Right atrium auricular region (tissue), 2 donors: ENCODE measurements at places on chromosomes 12 and 14. TPM values are rescaled to one million over a fixed set of nuclear protein-coding genes. Genes with fewer than 3 reads are reported as not detected.

GRCh38 chr12:113918306-113918705, 47.8 kb downstream of the RBM19 start:
- DNase-seq = no peak

PLEKHD1 gene
- not detected for total RNA-seq

DNA sequence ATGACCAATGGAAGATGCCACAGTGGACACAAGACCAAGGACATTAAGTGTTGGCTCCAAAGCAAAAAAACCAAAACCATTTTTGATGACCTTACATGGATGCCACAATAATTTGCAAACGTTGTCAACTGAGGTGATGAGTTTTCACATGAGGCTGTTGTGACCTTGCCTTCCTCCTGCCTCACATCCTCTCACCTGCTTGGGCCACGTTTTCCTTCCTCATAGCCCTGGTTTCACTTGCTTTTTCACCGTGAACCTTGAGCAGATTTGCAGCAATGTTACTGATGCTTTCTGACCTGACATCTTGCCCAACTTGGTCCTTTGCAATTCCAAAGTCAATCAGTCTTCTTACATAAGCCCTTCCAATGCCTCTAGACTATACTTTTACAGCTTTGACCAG, 3.7 kb downstream of the KRT6B start:
- DNase-seq = no peak

- no peak for DNase-seq
Measured at GRCh38 chr12:19544353-19544752, 105.1 kb downstream of the AEBP2 start.

GRCh38 chr14:71475916-71476315, 456.3 kb upstream of the RGS6 start:
- no peak for DNase-seq

CCDC88C gene
- total RNA-seq = 4.0 TPM

- no peak for DNase-seq
Measured at GRCh38 chr12:96371790-96372699, 28.2 kb downstream of the CDK17 start.

DNA sequence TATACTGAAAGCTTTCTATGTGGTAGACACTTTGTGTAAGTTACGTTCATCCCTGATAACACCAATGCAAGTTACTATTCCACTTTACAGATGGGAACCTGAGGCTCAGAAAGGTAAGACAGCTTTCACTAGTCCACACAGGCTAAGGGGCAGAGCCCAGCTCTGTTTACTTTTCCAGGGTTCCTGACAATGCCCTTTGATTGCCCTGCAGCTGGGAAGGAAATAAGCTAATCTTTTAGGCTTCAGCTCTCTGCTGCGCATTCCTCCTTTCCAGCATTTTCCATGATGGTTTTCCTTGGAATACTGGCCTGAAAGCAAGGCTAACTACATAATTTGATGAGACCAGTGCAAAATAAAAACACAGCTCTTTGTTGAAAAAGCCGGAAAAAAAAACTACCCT, 185.7 kb upstream of the BTG1 start:
- DNase-seq = no peak

DNA sequence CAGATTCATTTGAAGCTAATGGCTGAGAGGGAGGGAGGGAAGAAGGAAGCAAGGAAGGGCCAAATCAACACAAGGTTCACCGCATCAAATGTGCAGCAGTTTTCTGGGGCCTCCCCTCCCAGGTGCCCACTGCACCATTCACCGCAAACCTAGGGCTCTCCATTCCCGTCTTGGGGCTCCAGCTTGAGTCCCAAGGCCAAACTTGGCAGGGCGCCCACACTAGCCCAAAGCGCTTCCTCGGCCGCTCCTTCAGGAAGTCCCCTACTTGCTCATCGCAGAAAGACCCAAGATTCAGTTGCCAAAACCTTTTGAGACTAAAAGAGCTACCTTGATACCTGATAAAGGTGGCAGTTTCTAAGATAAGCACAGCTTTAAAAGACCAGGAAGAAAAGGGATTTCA, 140.5 kb upstream of the FKBP4 start:
- no peak for DNase-seq

DNA sequence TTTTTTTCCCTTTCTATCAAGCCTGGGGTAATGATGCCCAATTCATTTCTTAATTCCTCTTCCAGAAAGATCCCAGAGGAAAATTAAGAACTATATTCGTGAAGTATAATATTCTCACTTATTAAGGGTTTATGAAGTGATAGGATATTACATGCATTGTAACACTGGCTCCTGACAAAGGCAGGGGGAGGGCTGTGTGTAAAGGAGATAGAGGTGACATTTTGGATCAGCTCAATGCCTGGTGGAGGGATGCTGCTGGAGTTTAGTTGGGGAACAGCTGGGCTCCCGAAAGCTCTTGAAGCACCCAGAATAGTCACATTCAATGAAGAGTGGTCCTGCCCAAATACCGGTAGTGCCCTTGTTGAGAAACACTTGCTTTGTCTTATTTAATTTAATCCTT, 774 bp downstream of the SERPINA11 start:
- DNase-seq = no peak

- no peak for DNase-seq
Measured at GRCh38 chr14:34620115-34620514, 9.8 kb downstream of the SNX6 start.

EPYC gene
- total RNA-seq = not detected

- no peak for DNase-seq
Measured at GRCh38 chr12:98416845-98417244, 98.5 kb upstream of the TMPO start.

KRT74 gene
- total RNA-seq = 2.9 TPM

GRCh38 chr14:38079886-38080285, 127.8 kb upstream of the SSTR1 start:
- no peak for DNase-seq

ERC1 gene
- total RNA-seq = 43.0 TPM

DNA sequence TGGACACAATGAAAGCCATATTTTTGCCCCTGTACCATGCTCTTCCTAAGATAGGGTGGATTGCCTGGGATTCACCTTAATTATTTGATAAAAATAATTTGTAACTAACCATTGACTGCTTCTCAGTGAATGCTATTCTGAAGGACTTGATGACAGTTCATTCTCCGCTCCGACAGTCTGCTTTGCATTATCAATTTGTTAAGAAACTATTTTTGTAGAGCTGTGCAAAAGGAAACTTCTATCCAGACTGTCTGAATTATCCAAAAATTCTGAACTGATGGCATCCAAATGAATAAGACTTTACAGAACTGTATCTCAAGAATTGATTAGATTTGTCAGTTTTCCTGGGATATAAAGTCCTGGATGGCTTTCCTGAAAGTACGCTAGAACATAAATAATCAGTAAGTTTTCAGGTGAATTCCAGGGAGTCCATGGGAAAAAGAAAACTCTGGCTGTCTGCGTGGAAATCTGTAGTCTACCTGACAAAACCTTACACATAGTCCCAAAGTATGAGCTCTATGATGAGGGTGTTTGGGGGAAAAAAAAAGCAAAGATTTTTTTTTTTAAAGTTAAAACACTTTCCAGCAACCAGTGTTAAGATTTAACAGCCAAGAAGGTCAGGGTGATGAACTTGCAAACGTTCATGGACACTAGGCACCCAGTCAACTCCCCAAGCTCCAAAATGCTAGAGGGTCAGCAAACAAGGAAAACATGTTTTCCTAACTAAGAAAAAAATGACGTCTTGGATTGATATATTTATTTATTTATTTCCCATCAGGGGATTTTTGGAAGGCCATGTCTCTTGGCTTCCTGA, 291.1 kb upstream of the TBX3 start:
- DNase-seq = no peak

GRCh38 chr12:27396216-27396815, 50.2 kb upstream of the SMCO2 start:
- no peak for DNase-seq

DNA sequence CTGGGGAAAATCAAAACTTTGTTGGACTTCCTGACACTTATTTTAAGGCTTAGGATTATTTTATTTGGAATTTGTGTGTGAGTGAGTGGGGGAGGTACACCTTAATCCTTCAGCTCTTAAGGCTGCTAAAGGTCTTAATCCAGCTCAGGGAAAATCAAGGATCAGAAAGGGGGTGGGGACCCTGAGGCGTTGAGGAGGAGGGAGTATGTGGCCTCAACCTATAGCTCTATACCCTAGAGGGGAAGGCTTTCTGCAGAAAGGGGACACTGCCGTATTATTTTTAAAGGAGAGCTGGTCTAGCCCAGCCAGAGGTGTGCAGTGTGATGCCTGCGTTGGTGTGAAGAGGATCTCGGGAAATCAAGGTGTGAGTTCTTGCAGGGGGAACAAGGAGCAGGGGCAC, 20.0 kb downstream of the IRF2BPL start:
- DNase-seq = no peak

GRCh38 chr12:116508145-116509121, 50.7 kb upstream of the MAP1LC3B2 start:
- DNase-seq = no peak

GRCh38 chr12:58169826-58170225, 228.5 kb downstream of the ATP23 start:
- DNase-seq = no peak

DNA sequence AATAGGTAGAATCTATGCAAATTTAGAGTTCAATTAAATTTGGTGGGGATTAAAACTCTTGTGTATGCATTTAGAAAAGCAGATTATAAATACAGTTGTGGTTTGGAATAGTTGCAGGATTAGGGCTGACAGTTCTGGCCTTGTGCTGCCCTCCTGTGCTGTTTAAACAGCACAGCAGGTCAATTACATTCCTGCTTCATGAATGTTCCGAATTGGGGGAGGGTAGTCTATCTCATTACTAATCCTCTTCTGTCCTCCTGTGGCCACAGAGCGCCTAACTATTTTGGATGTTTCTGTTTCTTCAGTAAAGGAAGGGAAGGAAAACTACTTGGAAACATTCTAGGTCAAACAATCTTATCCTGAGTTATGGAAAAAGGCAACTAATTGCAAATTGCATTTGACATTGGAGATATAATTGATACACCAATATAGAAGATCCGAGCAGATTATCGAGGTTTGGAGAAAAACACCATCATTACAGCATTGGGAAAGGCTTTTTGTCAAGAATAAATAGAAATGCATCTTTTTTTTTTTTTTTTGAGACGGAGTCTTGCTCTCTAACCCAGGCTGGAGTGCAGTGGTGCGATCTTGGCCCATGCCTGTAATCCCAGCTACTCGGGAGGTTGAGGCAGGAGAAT, 8.7 kb upstream of the GPR19 start:
- DNase-seq = no peak

GRCh38 chr12:109735825-109736551, 22.4 kb downstream of the FAM222A start:
- no peak for DNase-seq

GRCh38 chr12:97093187-97093683, 186.2 kb downstream of the NEDD1 start:
- DNase-seq = no peak

DNA sequence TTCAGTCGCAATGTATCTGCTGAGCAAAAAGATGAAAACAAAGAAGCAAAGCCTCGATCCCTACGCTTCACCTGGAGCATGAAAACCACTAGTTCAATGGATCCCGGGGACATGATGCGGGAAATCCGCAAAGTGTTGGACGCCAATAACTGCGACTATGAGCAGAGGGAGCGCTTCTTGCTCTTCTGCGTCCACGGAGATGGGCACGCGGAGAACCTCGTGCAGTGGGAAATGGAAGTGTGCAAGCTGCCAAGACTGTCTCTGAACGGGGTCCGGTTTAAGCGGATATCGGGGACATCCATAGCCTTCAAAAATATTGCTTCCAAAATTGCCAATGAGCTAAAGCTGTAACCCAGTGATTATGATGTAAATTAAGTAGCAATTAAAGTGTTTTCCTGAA, 19.8 kb downstream of the CKB start:
- no peak for DNase-seq

IGFBP6 gene
- total RNA-seq = 358 TPM

GRCh38 chr12:57730336-57731067, 8.0 kb downstream of the AGAP2 start:
- DNase-seq = no peak

GRCh38 chr12:106170285-106170684, 31.5 kb upstream of the NUAK1 start:
- no peak for DNase-seq

FAM222A gene
- 23.6 TPM for total RNA-seq

DNA sequence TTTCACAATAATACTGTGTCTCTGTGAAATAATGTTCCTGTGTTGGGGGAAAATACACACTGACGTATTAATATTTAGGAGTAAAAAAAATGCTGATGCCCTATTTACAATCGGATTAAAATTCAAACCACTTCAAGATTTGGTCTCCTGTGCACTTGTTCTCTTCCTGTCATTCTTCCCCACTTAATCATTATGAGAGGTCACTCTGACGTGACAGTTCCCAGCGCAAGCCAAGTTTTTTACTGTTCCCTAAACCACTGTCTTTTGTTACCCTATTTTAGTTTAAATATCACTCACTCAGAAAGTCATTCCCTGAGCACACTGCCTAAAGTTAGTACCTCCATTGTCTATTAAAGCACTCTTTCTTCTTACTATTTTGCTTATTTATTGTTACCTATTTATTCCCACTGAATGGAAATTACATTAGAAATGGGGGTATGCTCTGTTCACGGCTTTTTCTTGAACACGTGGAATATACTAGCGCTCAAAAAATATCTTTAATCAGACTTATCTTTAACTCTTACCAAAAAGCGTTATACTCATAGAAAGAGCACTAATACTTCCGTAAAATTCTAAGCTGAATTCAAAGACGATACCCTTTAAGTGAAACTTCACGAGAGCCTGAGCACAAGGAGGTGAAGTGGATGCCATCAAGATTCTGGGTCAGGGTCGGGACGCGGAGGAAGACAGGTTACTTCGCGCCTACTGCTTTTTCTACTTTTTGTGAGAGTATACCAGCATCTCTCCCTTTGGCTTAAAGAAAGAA, 670 bp upstream of the PSMA3 start:
- no peak for DNase-seq

- no peak for DNase-seq
Measured at GRCh38 chr12:96234591-96235483, 40.7 kb downstream of the ELK3 start.

DNA sequence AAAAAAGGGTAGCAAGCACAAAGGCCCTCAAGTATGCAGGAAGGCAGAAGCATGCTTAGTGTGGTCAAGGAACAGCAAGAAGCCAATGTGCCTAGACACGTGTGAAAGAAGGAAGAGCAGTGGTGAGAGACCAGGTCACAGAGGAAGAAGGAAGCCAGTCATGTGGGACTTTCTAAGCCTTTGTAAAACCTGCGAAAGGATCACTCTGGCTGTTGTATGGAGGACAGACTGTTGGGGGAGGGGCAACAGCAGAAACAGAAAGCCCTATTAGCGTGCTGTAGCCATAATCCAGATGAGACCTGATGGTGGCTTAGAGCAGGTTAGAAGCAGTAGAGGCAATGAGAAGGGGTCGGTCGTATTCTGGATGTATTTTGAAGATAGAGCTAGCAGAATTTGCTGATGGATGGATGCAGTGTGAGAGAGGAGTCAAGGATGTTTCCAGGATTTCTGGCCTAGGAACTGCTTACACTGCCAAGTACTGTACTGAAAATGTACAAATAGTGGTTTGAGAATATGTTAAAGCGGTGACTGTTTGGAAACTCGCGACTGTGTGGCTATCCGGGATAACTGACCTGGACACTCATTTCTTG, 5.7 kb upstream of the MLF2 start:
- DNase-seq = no peak

DNA sequence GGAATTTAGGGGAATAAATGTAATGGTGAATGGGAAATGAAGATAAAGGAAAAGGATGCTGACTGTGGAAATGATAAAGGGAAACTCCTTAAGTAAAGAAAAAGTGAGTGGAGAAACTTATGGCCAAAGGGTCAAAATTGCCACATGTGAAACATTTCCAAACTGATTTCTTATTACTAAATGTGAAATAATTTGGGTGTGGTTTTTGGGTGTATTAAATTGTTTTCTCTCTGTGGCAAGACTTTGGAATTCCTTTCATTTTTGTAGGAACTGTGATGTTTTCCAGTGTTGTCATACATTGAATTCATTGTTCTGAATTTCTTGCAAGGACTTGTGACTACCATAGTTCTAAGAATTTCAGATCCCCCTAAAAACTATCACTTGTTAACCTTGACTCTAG, 1891.5 kb upstream of the SEL1L start:
- no peak for DNase-seq
